Right ventricle myocardium inferior (tissue), 1 donor: ENCODE measurements at places on chromosomes 1 and 21. TPM values are rescaled to one million over a fixed set of nuclear protein-coding genes. Genes with fewer than 3 reads are reported as not detected.

- DNase-seq: no peak
Measured at GRCh38 chr1:204627436-204627835, 58.1 kb downstream of the LRRN2 start.

- DNase-seq: no peak
Measured at GRCh38 chr1:11479375-11479979, 522 bp downstream of the DISP3 start.

GRCh38 chr1:42924082-42924850, 34.4 kb downstream of the SLC2A1 start:
- peak; percentile 98 for DNase-seq

GRCh38 chr1:44808063-44808937, at the start of gene BTBD19:
BTBD19 (plus strand) TSS chr1:44808523; CDS start chr1:44808821, 298 bp downstream.
- peak; percentile 92 for DNase-seq

Gene COL16A1
- total RNA-seq: 12.7 TPM

Gene COL18A1
- total RNA-seq: 51.6 TPM

Gene DVL1
- total RNA-seq: 119 TPM

Gene C1orf105
- 25.2 TPM for total RNA-seq

Gene SLC45A3
- total RNA-seq: 6.5 TPM

Gene BOLA1
- 15.3 TPM for total RNA-seq

DNA sequence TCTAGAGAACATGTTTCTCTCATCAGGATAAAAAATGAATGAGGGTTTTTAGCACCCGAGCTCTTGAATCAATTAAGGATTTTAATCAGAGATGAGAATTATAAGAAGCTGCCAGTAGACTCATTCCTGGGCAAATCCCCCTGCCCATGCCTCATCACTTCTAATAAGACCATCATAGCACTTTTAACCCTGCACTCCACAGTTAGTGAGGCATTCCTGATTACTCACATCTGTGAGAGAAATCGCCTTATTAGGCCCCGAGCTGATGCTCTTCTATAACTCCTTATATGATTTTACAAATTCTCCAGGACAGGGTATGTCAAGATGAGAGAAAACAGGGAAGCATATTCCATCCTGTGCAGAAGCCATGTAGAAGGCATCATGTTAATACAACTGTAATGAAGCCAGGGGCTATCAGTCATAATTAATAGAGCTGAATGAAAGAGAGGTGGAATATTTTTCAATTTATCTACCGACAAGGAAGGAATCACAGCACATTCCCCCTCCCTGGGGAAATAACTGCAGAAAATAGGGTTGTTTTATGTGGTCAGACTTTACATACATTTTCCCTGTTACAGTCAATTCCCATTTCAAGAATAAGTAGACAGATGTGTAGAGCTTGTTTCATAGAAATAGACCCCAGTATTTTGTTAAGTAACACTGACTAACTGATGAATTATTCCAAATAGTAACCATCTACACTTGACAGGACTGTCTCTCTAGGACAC, 272.7 kb downstream of the HHIPL2 start:
- no peak for DNase-seq

Gene HMCN1
- 7.6 TPM for total RNA-seq

DNA sequence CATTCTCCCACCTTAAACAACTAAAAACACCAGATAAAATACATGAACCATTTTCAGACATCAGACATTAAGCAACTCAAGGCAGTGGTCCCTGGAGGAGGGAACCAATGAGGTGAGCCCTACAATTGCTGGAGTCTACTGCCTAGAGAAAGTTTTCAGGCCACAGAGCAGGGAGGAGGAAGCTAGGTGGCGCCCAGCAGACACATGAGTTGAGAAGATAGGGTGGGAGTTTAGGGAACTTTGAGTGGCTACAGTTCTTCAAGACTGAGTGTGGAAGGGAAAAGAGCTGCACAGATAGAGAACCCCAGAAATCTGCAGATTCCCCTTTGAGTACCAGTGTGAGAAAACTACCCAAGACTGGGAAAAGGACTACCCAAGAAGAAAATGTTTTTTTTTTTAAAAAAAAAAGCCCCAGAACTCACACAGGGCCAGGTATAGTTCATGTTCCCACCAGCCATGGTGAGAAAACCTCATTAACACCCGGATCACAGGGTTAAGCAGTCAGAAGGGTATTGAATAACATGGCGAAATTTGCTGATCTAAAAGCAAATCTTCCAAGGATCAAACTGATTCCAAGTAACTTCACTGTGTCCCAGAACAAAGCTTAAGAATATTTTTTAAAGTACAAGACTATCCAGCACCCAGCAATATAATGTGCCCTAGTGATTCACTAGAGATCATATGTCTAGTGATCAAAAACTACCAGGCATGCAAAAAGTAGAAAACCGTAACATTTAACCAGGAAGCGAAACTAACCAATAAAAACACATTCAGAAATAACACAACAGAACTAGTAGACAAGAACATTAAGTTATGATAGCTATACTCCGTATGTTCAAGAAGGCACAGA, 12.0 kb downstream of the ALDH9A1 start:
- DNase-seq: no peak

Gene GNAT2
- not detected for total RNA-seq

DNA sequence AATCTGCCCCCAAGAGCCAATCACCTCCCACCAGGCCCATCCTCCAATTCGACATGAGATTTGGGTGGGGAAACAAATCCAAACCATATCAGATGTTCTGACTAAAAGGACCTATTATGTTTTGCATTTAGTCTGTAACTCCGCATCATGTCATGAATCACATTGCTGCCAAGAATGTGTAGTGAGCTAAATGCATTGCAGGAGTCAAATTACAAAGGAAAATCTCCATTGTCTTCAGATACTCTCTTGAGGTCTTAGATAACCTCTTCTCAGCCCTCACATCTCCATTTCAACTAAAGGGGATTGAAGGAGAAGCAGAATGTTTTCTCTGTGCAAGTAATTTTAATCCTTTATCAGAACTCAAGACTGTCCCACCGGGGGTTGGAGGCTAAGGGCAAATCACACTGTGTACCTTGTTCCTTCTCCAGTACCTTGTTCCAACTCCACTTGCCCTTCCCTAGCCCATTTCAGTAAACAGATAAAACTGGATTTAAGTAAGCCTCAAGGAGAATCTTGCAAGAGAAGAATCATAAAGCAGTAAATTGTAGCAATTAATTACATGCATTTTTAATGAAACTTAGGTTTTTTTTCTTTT, 34.1 kb downstream of the EXTL2 start:
- no peak for DNase-seq

Gene RGS4
- 0.92 TPM for total RNA-seq

Gene AUNIP
- total RNA-seq: not detected

Gene ANKRD34A
- total RNA-seq: 0.62 TPM

DNA sequence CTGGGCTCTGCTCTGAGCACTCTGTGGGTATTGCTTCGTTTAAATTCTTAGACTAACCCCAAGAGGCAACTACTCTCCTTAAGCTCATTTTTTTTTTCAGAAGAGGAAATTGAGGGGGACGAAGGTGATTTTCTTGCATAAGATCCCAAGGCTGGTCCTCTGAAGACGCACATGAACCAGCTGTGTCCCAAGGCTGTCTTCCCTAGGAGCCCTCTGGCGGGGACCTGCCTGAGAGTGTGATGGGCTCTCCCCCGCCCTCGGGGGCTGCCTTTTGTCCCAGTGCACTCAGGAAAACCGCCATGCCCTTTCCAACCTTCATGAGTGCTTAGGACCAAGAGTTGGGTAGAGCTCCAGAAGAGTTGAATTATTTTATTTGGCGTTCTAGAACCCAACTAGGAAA, 21.7 kb downstream of the UMODL1 start:
- no peak for DNase-seq

DNA sequence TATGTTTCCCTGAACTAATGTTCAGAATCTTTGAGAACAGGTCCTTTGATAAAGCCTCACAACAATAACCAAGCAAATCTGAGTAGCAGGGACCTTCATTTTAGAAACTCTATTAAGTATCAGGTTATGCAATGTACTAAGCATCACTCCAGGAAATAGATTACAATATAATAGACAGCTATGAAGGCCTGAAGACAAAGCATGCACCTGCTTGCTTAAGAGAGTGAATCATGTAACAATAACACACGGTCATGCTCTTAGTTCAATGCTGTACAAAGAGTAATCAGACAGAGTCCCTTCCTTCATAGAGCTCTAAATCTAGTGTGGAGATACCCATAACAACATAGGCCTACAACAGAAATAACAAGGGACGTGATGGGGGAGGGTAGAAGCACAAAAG, 8.1 kb upstream of the CMPK1 start:
- DNase-seq: no peak

GRCh38 chr1:39625462-39626273, 13.8 kb downstream of the HEYL start:
- DNase-seq: peak; percentile 93

Gene C1orf141
- total RNA-seq: not detected

GRCh38 chr1:180563026-180563827, 4.5 kb downstream of the OVAAL start:
- DNase-seq: no peak

- no peak for DNase-seq
Measured at GRCh38 chr1:7383671-7384520, 387.2 kb upstream of the VAMP3 start.

Gene OR2M7
- not detected for total RNA-seq

DNA sequence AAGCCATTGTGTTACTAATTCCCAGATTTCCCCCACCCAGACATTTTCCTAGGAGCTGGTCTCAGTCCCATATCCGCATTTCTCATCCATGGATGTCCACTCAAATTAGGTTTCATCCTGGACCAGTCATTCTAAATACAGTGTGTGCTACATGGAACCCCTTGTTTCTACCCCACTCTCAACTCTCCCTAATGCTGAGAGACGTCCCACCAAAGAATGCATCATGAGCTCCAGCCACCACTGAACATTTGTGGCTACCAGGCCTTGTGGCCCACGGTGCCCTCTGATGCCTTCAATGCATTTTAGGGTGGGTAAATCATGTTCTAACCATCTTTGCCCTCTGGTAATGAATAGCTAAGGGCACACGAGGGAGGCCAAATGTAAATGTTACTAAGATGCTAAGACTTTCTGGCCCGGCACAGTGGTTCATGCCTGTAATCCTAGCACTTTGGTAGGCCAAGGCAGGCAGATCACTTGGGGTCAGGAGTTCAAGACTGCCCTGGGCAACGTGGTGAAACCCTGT, 13.3 kb upstream of the RAB42 start:
- no peak for DNase-seq

Gene RAB42
- total RNA-seq: 1.6 TPM

- DNase-seq: peak; percentile 90
Measured at GRCh38 chr1:244047621-244048255, 3.3 kb upstream of the ZBTB18 start.

GRCh38 chr1:40273547-40274166, 15.6 kb downstream of the ZMPSTE24 start:
- DNase-seq: no peak

GRCh38 chr21:45319461-45320211, 31.9 kb upstream of the POFUT2 start:
- DNase-seq: peak; percentile 80

- no peak for DNase-seq
Measured at GRCh38 chr1:202935844-202936243, 8.8 kb upstream of the KLHL12 start.
